Memory B cell (primary cell): ENCODE measurements at places on chromosomes 13 and 19.

- no peak for DNase-seq
Observed at GRCh38 chr13:19822673-19823072, 39.9 kb upstream of the PSPC1 start.

DNA sequence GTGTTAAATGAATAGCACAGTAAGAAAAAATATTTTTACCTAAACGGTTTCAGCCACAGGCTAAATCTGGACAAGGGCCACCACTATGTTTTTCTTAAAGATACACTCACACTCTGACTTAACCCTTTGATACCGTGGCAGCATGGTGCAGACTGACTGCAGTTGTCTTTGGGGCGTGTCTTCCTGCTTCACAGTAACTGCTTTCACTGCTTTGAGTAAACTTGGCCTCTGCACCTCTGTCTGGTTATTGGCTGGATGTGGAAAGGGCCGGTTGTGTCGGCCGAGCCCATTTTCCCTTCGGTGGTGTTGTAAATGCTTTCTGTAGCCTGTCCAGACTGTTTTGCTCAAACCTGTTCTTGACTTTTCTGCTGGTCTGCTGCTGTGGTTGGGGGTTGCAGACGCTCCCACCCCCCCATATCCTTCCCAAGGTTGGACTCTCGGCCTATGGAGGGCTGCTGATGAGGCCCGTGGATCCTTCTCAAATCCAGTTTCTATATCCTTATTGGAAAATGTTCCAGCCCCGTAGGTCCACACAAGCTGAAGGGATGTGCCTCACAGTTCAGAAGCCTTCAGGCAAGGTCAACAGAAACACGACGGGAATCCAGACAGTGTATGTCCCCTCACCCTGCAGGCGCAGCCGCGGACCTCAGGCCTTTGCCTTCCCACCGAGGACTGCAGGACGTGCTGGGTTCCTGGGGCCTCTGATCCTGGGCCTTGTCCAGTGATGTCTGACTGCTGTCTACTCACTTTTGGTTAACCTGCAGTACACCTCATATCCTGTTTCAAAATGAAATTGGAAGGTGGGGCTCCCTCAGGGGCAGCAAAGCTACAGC, 90.2 kb upstream of the RNF113B start:
- no peak for DNase-seq

DNA sequence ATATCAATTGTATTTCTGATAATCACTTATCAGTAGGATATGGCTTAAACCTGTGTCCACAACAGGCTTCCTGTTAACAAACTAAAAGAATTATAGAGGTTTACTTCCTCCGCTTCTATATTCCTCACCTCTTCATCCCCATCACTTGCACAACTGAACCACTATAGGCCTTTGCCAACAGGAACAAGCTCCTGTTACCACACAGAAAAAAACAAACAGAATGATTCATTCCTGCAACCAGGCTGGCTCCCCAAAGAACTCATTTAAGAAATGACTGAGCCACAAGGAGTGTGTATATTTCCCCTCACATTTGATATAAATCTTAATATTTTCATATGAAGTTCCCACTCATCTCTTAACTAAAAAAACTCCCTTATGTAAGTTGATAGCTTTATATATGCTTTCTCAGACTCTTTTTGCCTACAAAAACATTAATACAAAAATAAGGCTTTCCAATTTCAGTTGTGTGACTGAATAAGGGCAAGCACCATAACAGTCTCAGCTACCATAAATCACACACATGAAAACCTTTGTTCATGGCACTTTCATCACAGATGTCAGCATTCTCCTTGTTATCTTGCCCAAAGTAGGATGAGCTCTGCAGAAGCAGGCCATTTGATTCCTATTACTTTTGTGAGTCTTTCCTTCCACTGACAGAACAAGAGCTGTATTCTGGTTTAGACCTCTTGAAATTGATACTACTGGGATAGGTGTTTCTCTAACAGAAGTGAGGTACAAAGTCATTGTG, 366.8 kb downstream of the SLITRK1 start:
- no peak for DNase-seq

- no peak for DNase-seq
Observed at GRCh38 chr13:64723724-64724123, 2506.4 kb downstream of the PCDH9 start.

GRCh38 chr13:43664700-43665191, 122.0 kb downstream of the ENOX1 start:
- DNase-seq: no peak

GRCh38 chr13:87798536-87798935, 127.4 kb downstream of the SLITRK5 start:
- DNase-seq: no peak

GRCh38 chr13:32254416-32254815, 60.7 kb downstream of the ZAR1L start:
- DNase-seq: no peak

DNA sequence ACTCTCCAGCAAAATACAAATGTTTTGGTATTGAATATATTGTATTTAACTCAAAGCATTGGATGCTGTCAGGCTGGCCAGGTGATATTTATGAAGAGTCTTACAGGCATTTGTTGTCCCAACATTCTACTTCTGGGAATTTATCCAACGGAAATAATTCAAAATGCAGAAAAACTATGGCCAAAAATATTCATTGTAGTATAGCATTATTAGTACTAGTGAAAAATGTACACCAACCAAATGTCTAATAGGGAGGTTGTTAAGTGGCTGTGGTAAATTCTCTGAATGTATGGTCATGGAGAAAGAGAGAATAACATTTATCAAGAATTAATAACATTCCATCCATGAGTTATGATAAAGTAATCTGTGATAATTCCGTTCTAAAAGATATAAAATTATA, 38.6 kb upstream of the GAS6 start:
- DNase-seq: no peak

DNA sequence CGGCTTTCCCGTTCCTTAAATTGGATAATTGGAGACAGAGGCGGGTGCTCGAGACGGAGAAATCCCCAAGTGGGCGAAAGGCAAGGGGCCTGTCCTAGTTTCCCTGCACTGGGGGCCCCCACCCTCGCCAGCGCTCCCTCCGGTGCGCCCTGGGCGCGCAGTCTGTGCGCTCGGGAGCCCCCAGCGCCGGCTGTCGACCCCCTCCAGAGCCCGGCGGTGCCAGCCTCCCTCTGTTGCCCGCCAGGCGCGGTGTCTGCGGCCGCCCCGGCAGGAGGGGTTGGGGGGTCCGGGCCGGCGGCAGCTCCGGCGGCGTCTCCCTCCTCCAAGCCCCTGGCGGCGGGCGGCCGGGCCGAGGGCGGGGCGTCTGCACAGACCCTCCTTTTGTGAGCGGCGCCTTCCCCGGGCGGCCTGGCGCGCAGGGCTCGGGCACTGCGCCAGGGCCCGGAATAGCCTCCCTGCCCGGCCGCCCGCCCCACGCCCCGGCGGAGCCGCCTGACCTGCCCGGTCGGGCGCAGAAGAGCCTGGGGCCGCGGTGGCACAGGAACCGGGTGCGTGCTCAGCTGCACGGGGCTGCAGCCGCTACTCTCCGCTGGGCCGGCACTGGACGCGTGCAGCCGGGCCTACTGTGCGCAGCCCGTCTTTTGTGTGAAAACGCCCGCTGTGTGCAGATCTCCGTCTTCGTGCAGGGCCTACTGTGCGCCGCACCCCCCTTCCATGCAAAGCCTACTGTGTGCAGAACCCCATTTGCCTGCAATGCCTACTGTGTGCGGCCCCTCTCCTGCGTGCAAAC, 13.2 kb downstream of the GADD45B start:
- peak; percentile 52 for DNase-seq

DNA sequence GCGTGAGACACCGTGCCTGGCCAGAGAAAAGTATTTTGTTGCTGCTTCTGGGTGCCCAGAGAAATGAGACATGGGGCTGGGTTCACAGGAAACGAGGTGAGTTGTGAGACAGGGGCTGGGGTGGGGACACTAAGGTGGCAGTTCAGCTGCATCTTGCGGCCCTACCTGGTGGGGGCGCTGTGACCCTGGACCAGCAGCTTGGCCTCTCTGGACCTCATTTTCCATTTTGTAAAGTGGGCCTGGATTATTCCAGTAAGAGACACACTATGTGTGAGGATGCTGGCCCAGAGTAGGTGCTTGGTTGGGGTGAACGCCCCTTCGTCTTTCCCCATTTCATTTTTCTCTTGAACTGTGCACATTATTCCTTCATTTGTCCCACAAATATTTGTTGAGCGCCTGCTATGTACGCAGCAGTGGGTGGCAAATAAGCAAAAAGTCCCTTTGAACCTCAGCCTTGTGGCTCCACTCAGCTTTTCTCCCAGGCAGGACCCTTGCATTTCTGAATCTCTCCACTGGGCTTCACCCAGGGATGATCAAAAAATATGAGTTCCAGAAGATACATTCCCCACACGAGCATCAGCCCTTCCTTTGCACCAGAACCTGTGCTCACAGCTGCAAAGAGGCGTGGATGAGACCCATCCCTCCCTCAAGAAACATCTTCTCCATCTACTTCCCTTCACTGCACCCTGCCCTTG, 26.6 kb upstream of the OR10H1 start:
- no peak for DNase-seq

DNA sequence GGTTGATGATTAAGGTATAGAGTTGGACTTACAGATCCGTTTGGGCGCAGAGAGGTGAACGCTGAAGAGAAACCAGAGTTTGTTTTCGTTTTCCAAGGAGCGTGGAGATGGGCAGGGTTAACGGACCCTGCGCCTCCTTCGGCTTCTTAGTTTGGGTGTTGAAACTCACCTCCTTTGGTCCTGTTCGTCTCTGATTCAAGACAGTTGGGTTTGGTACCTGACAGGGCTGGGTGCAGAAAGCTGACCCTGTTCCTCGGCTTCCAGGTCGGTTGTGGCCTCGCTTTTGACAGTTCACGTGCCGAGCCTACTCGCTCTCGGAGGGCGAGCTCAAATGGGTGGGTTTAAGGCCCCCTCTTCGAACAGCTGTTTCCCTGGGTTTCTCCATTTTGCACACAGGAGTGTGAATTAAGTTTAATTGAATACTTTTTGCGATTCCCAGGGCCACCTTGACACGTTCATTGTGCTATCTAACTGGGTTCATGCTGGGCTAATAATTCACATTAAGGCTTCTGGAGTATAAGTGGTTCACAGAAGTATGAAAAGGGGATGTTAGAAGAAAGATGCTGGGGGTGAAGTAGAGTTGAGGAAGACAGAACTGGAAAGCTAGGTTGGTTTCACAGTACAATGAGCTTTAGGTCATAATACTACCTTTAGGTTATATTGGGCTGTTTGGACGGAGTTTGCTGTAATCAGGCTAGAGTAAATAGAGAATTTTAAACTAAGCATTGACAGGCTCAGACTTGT, 638 bp downstream of the USPL1 start:
- DNase-seq: peak; percentile 21

GRCh38 chr13:51539887-51540286, 44.4 kb upstream of the WDFY2 start:
- no peak for DNase-seq

DNA sequence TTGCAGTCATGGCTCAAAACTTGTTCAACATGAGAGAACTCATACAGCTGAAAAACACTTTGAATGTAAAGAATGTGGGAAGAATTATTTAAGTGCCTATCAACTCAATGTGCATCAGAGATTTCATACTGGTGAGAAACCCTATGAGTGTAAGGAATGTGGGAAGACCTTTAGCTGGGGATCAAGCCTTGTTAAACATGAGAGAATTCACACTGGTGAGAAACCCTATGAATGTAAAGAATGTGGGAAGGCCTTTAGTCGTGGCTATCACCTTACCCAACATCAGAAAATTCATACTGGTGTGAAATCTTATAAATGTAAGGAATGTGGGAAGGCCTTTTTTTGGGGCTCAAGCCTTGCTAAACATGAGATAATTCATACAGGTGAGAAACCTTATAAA, 20.1 kb downstream of the ZNF283 start:
- no peak for DNase-seq

DNA sequence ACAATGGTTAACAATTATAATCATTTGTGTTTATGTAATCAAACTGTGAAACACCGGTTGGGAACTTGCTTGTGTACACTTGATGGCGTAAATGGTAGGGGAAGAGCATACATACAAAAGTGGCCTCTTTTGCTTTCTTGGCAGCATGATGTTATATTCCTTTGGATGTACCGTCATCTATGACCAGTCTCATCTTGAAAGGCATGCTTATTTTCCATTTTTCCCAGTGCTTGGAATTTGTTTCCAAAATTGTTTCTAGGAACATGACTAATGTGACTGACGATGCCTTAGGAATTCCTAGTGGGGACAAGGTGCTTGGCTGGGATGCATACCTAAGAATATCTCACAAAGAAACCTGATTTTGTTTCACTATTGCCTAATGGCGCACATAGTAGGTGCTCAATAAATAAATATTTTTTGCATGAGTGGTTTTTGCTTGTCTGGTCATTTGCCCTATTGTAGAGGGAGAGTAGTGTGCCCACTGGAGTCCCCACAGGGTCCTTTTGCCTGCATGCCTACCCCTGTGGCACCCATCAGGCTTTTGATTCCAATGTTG, 45.5 kb downstream of the SAE1 start:
- DNase-seq: no peak

- peak; percentile 56 for DNase-seq
Observed at GRCh38 chr19:17079710-17080439, 4.3 kb downstream of the MYO9B start.

- DNase-seq: no peak
Observed at GRCh38 chr13:39263033-39263432, 224.8 kb downstream of the NHLRC3 start.

DNA sequence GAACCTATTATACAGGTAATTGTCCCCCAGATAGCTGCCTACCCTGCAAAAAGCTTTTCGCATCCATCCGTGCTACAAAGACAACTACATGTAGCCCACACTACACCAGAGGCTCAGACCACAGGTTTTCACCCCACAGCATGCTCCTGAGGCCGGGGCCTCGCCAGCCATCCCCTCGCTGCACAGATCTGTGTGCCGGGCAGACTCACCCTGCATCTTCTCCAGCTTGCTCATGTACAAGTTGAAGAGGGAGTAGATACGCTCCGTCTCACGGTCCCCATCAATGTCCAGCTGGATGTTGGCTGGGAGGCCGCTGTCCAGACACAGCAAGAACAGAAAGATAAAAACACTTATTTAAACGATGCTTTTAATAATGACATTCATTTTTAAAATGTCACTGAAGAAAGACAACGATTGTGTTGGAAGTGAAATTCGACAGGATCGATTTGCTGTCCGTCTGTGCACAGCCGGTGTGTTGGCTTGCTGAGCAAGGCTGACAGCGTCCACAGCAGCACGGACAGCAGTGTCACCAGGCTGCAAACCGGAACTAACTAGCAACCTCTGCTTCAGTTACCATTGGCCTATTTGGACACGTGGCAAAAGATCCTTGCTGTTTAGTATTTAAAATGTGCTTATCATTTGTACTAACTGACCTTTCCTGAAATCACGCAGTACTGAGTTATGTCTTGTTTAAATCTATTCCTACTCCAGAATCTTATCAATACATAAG, 18.6 kb upstream of the C13orf46 start:
- no peak for DNase-seq

- DNase-seq: no peak
Observed at GRCh38 chr13:73703606-73704005, 430.6 kb downstream of the KLF12 start.

- no peak for DNase-seq
Observed at GRCh38 chr13:41994696-41995095, 33.8 kb upstream of the VWA8 start.

DNA sequence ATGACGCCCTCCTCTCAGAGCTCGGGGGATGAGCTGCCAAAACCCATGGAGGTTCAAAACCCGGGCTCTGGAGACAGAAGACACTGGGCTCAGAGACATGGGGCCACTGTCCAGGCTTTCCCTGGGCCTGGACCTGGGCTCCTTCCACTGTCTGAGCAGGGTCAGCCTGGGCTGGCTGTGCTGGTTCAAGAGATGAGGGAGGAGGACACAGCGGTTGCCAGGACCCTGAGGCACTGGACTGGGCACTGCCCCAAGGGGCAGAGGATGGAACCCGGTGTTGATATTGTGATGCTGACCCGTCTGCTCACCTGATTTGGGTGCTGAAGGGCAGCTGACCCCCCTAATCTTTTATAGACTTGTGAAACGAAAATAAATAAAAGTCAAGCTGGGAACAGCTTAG, 14.1 kb upstream of the SIGLEC11 start:
- no peak for DNase-seq
